ENCODE measurements at places on chromosomes 4 and X.

- H3K27me3 ChIP-seq: 0 out of 2 replicates have a peak, but pooled peaks cover 2% of the 10 kb centered on the region
- no peak overlapping the region for H3K27ac ChIP-seq
- H3K4me3 ChIP-seq: no peak overlapping the region
- no peaks in the 10 kb centered on the region for H3K36me3 ChIP-seq
Observed at GRCh38 chr4:25790024-25790423, 72.8 kb downstream of the SEL1L3 start.

DNA sequence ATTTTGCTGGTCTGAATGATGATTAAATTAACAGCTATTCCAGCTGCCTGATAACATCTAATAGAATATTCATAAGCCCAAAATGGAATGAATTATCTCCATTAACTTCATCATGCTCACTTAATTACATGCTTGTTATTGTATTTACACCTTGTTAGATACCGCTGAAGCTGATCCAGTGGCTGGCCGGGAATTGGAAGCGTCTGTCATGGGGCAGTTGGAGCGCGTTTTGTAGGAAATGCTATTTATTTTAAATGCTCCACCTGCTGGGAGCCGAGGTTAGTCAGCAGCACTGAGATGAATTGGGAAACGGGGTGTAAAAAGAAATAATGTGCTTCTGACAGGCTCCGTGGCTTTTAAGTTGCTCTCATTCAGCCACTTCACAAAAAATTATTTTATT is 25.2 kb downstream of the ARX start:
- no peaks in the 10 kb centered on the region for H3K27me3 ChIP-seq
- no peak overlapping the region for H3K4me3 ChIP-seq
- H3K36me3 ChIP-seq: no peaks in the 10 kb centered on the region
- DNase-seq: no peak

DNA sequence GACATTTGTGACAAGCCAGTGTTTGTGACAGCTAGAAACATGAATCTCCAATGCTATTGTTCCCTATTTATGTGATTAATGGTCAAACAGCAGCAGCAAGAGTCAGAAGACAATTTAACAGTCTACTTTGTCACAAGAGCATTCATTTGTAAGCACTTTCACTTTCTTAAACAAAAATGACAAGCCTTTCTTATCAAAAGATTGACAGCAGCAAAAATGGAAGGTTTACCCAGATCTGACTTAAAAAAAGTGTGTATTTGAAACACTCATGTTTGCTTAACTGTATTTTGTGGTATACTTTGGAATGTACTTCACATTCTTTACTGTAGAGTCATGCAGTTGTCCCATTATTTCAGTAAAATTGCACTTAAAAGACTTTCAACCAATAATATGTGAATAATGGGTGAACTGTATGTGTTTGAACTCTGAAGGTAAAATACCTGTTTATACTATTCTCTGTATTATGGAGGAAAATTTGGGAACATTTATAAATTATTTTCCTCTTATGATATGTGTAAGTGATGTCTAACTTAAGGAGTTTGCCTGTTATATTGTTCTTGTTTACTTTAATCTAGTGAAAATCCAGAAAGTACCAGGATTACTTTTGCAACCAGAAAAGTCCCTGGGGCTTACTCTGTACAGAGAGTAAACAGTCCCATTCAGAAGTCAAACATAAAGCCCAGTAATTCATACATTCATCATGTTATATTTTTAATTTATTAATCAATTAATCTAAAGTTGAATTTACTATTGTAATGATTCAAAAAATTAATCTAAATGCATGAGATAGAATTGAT is 314.9 kb upstream of the TRAM1L1 start:
- no peaks in the 10 kb centered on the region for H3K4me1 ChIP-seq
- no peaks in the 10 kb centered on the region for H3K27me3 ChIP-seq
- no peak overlapping the region for H3K4me3 ChIP-seq
- no peak overlapping the region for H3K27ac ChIP-seq
- peak; percentile 20 for DNase-seq

GRCh38 chr4:88803600-88804096 is 106.0 kb upstream of the NAP1L5 start:
- H3K4me3 ChIP-seq: no peak overlapping the region
- no peaks in the 10 kb centered on the region for H3K27me3 ChIP-seq
- peak; percentile 52 for DNase-seq
- H3K27ac ChIP-seq: no peak overlapping the region
- H3K4me1 ChIP-seq: no peaks in the 10 kb centered on the region
- H3K36me3 ChIP-seq: no peaks in the 10 kb centered on the region

GRCh38 chrX:8179656-8180055 is 8.6 kb upstream of the VCX2 start:
- H3K4me3 ChIP-seq: no peak overlapping the region
- H3K4me1 ChIP-seq: no peaks in the 10 kb centered on the region
- H3K36me3 ChIP-seq: no peaks in the 10 kb centered on the region
- no peak overlapping the region for H3K27ac ChIP-seq

DNA sequence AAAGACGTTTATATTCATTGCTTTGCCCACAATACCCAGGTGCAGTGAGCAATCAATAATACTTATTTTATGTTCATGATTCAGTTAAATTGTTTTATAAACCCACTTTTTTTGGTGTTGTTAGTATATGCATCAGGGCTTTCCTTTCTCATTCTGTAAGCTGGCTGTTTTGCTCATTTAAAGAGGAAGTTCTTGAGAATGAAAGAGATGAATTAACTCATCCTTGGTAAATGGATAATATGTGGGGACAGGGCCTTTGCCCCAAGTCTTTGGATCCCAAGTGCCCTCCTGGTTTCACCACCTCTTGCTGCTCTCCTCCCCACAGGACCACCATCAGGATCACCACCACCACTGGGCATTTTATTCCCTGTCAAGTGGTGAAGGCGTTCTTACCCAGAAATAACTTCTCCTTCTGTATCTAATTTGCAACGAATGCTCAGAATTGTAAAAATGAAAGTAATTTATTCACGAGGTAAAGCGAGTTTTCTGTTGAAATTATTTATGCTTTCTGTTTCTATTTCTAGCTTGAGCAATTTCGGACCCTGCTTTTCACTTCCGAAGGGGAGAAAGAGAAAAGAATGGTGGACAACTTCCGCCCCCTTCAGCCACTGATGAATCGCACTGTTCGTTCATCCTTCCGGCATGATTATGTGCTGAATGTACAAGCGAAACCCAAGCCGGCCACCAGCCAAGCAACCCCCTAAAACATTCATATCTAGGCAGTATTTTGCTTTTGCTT is 8.2 kb upstream of the ZRSR2 start:
- no peaks in the 10 kb centered on the region for H3K36me3 ChIP-seq
- no peaks in the 10 kb centered on the region for H3K4me1 ChIP-seq
- no peak overlapping the region for H3K4me3 ChIP-seq
- no peak overlapping the region for H3K27ac ChIP-seq
- H3K27me3 ChIP-seq: no peaks in the 10 kb centered on the region

DNA sequence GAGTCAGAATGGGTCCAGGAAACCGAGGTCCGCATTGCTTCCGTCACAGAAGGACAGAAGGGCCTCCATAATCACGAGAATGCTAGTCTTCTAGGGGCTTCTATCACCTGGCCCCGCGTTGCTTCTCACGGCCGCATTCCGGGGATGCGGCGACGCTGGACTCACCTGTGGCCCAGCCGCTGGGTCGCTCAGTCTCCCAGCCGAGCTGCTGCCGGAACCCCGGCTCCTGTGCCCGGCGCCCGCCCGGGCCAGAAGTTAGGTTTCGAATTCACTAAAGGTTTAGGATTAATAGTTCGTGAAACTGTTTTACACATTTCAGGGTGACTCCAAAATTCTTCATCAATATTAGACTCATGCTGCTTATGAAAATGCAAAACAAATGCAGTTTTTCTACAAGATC is 31.7 kb upstream of the TMSB15A start:
- DNase-seq: no peak
- no peaks in the 10 kb centered on the region for H3K27me3 ChIP-seq
- no peak overlapping the region for H3K4me3 ChIP-seq

- DNase-seq: no peak
- H3K4me1 ChIP-seq: no peaks in the 10 kb centered on the region
- no peaks in the 10 kb centered on the region for H3K27me3 ChIP-seq
- no peak overlapping the region for H3K27ac ChIP-seq
- H3K4me3 ChIP-seq: no peak overlapping the region
Observed at GRCh38 chrX:155113097-155113496, 41.8 kb downstream of the BRCC3 start.

DNA sequence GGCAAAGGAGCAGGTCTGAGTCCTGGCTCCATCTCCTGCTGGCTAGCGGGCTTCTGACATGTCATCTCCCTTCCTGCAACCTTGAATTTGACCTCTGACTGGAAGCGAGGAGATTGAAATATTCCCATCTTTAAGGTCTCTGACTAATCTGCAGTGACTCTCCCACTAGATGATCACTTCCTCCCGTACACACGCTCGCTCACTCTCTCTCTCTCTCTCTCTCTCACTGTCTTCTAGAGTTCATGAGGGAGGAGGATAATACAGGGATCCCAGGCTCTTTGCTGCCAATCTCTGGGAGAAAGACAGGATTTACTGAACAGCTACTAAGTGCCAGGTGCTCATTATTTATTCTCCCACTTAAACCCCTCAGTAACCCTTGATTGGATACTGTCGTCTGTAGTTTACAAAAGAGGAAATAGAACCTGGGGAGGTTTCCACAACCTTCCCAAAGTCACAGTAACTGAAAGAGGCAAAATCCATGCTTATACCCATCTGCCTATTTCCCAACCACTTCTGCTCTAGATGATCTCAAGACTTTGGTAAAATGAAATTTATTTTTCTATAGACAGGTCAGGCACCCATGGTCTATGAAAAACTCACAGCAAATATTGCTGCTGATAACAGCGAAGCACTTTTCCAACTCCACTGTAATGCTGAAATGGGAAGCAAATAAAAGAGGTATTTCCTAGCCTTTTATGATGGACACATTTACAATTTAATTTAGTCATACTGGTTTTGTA is 193.5 kb upstream of the C1QTNF7 start:
- no peak overlapping the region for H3K4me3 ChIP-seq
- no peak overlapping the region for H3K27ac ChIP-seq
- no peaks in the 10 kb centered on the region for H3K27me3 ChIP-seq
- no peak for DNase-seq

DNA sequence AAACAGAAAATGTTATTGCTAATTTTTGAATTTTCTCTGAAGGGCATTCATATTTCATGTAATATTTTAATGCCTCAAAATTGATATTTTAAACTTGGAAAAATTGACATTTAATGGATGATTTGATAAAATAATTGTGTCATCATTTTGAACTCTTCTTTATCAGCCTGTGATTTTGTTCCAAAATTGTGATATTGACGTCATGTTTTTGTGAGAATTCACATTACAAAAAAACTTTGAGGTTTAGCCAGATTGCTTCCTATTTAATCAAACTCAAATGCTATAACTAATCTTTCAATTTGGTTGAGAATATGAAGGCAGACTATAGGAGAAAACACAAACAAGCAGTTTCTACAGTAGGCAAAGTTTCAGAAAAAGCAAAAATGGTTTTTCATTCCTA is 137.4 kb downstream of the GRIA2 start:
- DNase-seq: no peak
- H3K27ac ChIP-seq: no peak overlapping the region
- no peaks in the 10 kb centered on the region for H3K36me3 ChIP-seq
- H3K27me3 ChIP-seq: no peaks in the 10 kb centered on the region
- H3K4me3 ChIP-seq: no peak overlapping the region

GRCh38 chr4:25879587-25879986 is 16.8 kb upstream of the SEL1L3 start:
- H3K27me3 ChIP-seq: no peaks in the 10 kb centered on the region
- no peak for DNase-seq
- H3K4me1 ChIP-seq: no peaks in the 10 kb centered on the region
- H3K36me3 ChIP-seq: no peaks in the 10 kb centered on the region
- H3K4me3 ChIP-seq: no peak overlapping the region
- H3K27ac ChIP-seq: no peak overlapping the region

- no peak overlapping the region for H3K4me3 ChIP-seq
- DNase-seq: no peak
- H3K27ac ChIP-seq: no peak overlapping the region
Observed at GRCh38 chr4:37415845-37416369, 171.4 kb downstream of the NWD2 start.

- DNase-seq: no peak
- no peak overlapping the region for H3K4me3 ChIP-seq
- H3K4me1 ChIP-seq: no peaks in the 10 kb centered on the region
Observed at GRCh38 chr4:87974856-87975462, 555 bp upstream of the SPP1 start.

DNA sequence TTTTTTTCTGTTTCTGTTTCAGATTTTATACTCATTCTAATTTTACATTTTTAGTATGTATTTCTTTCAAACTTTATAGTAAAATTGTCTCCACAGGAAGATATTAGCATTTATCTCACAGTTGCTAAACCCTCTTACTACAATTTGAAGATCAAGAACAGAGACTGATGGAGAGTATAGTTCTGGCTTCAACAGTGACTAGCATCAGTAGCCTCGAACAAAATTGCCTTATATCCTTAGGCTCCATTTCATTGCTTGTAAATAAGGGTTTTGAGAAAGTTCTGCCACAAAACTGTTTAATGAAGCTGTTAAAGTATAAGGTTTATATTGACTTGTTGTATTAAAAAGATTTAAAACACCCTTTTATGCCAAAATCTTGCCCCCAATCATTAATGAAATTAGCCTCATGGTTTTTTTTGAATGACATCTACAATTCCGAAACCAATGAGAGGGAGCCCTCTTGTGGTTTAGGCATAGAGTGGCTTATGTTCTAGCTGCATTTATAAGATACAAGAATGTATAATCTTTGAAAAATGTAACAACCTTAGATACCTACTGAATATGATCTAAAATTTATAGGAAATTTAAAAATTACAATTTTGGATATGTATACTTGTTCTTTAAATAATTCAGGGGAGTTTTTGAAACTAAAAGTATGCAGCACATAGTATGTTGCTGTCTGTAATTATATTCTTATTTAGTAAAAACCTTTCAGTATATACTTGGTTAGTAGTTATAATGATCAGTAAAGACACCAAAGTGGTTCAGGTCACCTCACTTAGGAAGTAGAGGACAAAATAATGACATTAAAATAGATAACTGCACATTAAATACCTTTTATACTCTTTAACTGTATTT is 109.8 kb upstream of the HPGD start:
- no peak overlapping the region for H3K4me3 ChIP-seq
- H3K4me1 ChIP-seq: no peaks in the 10 kb centered on the region
- H3K27ac ChIP-seq: no peak overlapping the region
- peak; percentile 22 for DNase-seq
- no peaks in the 10 kb centered on the region for H3K36me3 ChIP-seq

DNA sequence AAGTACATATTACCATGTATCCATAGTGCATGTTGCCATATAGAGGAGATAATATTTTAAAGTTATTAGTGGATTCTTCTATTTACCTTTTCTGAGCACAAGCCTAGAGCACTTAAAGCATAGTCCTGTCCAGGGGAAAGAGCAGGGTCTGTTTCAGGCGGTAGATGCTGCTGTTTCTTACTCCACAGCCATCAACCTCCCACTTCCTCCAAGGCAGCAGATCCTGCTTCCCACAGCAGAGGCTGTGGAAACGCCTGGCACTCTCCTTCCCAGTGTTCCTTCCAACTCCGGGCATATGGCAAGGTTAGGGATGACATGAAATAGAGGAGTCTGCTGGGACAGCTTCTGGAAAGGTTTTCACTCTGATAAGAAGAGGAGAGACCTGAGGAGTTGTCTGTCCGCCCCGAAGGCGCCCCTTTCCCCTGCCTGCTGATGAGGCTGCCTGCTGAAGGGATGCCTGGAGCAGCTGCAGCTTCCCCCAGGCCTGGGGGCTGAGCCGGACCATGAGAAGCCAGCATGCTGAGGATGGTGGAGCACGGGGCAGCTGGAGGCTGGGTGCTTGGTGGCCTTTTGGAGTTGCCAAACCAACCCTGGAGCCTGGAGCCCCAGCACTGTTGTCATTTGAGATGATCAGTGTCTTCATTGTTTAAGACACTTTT is 43.9 kb upstream of the SLC25A4 start:
- H3K27ac ChIP-seq: no peak overlapping the region
- no peaks in the 10 kb centered on the region for H3K4me1 ChIP-seq
- H3K27me3 ChIP-seq: no peaks in the 10 kb centered on the region
- H3K36me3 ChIP-seq: no peaks in the 10 kb centered on the region
